ENCODE measurements at places on chromosomes 2 and 18.

DNA sequence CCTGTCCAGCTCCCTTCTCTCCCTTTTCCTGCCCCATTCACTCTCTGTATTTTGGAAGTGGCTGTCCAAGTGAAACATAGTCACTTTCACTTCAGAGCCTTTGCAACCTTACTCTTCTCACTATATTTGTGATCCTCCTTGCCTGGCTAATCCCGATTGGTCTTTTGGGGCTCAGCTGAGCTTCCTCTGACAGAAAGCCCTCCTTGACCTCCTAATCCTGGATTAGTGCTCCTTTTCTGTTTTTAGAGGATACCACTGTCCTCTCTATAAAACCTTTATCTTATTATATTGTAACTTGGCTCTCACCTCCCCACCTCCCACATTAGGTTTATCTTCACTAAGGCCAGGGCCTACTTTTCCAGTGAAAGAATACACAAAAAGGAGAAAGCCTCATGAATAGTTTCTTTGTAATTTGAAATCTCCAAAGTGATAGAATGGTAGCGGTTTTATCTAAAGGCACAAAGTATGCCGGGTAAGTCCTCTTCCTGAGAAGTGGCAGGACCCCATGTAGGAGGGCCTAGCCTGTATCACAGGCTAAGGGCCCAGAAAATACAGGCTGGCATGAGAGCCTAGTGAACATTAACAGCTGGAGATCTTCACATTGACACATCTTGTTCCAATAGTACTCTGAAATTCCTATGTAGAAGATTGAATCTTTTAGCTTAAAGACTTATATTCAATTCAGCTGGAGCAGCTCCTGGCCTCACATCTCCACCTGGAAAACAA, 83.1 kb upstream of the GAREM1 start:
- no peak for DNase-seq

DNA sequence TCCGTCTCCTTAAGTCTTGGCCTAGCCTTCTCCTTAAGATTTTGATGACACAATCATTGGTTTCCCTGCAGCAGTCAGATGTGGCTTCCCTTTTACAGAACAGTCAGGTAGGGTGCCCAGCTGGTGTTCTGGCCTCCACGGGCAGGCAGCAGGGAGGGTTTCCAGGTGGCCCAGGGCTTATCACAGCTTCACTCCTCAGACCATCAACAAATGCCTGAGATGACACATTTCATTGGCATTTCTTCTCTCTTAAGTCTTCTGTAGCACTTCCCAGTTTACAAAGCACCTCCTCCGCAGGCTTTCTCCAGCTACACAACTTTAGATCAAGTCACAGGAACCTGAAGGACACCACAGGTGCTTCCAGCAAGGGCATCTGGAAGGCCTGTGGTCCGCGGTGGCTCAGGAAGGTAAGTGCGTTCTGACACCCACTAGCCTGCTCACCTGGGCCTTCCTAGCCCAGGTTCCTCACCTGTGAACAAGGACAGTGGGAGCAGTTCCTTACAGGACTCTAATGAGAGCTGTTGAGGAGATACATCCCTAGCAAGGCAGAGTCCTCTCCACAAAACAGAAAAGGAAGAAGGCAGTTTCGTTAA, 37.6 kb downstream of the PTPN18 start:
- DNase-seq, result no peak

GRCh38 chr2:41933585-41934320, 114.1 kb upstream of the PKDCC start:
- DNase-seq, result no peak

GRCh38 chr2:38863061-38863695, 12.6 kb downstream of the DHX57 start:
- DNase-seq, result no peak

DNA sequence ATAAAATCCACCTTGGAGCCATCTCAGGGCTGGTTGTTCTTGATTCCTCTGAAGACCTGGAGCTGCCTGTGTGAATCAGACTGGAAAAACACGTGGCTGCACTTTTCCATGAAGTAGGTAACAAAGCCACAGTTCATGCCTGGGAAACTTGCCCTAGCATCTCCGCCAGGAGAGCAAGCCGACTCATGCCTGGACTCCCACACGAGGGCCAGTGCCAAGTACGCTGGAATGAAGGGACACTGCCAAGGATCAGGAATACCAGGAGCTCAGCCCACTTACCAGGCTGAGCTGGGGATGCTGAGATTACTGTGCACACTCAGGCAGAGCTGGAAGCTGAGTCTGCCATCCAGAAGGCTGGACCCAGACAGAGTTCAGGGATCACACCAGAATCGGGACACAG, 10.9 kb upstream of the FHL2 start:
- peak; percentile 81 for DNase-seq

GRCh38 chr2:70396612-70397011, 94.7 kb upstream of the FAM136A start:
- DNase-seq, result no peak

DNA sequence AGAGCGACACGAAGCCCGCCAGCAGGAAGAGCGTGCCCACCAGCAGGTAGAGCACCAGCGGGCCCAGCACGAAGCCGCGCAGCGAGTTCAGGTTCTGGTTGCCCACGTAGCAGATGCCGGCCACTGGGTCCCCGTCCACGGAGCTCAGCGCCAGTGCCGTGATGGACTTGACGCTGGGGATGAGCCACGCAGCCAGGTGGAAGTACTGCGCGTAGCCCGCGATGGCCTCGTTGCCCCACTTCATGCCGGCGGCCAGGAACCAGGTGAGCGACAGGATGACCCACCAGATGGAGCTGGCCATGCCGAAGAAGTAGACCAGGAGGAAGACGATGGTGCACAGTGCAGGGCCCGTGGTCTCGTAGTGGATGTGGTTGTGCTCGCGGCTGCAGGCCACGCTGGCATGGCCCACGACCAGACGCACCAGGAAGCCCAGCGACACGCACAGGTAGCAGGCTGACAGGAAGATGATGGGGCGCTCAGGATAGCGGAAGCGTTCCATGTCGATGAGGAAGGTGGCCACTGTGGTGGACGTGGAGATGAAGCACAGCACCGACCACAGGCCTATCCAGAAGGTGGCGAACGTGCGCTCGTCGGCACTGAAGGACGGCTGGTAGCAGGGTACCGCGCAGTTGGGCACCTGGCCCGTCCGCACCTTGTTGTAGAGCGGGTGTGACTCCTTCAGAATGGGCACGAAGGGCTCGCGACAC, 2.1 kb downstream of the FZD5 start:
- DNase-seq, result peak; percentile 40

GRCh38 chr2:142300517-142300916, 169.7 kb upstream of the LRP1B start:
- no peak for DNase-seq

- no peak for DNase-seq
These were observed 52.8 kb upstream of the TMEM182 start for GRCh38 chr2:102708847-102709559.

GRCh38 chr18:45856531-45856930, 31.1 kb downstream of the SIGLEC15 start:
- DNase-seq, result no peak

DNA sequence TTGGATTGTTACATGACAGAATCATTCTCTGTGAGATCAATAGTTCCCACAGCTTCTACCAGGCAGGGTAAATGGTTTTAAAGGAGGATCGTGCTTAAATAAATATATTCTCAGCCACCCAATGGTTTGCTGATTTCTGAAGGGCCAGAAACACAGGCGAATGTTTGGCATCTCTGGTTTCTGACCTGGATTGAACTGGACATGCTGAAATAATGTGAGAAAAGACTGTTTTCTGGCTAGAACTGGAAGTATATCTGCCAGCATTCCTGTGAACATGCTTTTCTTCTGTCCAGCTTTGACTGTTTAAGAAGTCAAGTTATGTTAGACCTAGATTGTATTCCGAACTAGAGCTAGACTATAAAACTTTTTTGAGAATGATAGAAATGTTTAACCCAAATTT, 77.1 kb upstream of the COL3A1 start:
- no peak for DNase-seq

DNA sequence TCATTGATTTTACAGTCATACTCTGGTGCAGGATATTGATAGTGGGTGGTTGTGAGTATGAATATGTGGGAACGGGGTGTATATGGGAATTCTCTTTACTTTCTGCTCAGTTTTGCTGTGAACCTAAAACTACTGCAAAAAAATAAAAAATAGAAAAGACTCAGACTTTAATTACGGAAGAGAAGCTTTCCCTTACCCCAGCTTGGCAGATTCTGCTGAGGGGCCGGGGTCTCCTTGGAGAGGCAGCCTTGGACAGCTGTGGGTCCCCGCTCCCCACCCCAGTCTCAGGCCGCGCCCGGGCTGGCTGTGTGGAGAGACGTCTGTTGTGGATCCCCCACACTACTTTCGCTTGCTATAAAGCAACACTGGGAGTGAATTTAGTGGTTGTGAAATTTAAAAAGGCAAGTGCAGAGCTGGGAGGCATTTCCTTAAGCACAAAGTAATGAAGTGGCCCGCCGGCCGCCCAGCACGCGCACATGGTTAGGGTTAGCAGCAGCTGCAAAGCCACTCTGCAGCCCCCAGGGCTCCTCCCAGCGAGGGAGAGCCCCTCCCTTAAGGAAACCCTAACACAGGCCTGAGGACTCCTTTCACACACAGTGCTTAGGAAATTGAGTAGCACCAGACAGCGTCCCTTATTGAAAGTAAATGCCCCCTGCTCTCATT, 102.4 kb downstream of the DDX1 start:
- DNase-seq, result no peak

DNA sequence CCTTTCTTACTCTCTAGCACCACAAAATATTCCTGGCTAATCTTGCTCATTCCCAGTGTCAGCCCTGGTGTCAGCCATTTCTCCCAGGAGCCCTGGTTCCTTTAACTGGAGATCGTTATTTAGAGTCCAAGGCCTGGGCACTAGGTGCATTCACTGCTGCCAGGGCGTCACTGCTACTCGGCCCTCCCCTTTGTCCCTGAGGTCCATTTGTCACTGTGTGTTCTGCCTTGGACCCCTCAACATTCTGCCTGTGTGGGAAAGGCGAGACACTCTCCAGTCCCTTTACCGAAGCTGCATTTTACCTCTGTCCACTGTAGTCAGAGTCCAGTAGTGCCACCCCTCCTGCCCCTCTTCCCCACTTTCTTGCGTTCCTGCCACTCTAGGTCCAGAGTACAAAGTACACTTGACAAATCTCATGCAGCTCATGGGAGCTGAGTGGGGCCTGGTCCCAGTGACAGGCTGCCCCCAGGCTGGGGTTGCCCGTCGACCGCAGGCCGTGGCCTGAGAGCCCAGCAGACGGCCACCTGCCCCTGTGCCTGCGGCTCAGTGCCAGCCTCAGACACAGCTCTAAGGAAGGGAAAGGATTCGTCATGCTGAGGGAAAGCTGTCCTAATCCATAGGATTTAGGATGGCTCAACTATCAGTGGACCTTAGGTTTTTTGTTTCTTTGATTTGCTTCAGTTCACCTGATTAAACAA, 52.1 kb downstream of the COPS8 start:
- no peak for DNase-seq

DNA sequence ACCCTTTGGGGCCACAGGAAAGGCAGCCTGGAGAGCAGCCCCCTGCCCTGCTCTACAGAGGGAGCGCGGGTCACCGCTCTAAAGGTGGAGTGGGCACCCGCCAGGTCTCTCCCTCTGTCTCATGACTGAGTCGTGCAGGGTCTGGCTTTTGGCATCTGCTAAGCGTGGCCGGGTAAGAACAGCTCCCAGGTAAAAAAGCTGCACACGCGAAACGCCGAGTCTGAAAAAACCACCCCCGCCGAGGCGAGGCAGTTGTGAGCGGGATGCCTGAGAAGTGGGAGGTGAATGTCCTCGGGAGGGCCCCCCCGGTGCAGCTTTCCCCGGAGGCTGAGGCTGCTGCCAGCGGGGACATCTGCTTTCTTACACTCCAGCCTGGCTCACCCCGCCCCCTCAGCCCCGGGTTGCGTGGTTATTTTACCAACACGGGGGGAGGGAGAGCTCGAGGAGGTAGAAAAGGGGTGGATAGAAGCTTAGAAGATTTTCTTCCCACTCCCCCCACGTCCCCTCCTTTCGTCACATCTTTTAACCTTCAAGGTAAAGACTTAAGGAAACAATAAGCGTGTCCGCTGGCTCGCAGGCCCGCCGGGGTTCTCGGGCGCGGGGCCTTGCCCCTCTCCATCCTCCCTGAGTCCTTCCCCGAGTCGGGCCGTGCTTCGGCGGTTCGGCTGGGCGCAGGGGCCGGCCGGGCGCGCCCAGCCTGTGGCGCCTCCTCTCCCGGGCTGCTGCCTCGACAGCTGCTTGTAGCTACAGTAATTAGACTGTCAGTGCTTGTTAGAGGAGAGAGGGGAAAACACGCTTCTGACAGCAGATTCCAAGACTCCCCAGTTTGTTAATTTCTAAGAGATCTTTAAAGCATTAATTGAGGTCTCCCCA, 70.6 kb upstream of the PSMD14 start:
- peak; percentile 77 for DNase-seq

- no peak for DNase-seq
These were observed 652 bp downstream of the NEU4 start for GRCh38 chr2:241809383-241810306.

- no peak for DNase-seq
These were observed 61.4 kb upstream of the KIF5C start for GRCh38 chr2:148813603-148814065.

DNA sequence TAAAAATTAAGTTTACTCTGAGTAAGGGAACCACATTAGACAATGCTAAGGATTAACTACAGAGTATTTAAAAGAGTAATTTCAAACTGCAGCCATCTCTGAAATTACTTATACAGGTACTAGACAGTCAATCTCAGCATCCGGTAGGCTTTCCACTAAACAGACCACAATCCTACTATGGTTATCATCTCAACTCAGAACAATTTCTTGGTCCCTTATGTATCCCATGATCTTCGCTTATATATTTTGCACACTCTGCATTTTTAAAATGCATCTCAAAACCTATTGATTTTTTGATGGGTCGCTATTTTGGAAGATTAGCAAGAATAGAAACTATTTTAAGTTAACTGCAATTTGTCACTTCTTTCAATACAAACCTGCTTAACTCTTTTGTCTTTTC, 1.4 kb downstream of the PPP4R1 start:
- DNase-seq, result no peak

- no peak for DNase-seq
These were observed 13.7 kb upstream of the SAP130 start for GRCh38 chr2:128041561-128041960.

Measured in Ammon's horn (tissue), 1 donor.